Endodermal cell (in vitro differentiated cells): ENCODE measurements at places on chromosomes 2 and 18.

DNA sequence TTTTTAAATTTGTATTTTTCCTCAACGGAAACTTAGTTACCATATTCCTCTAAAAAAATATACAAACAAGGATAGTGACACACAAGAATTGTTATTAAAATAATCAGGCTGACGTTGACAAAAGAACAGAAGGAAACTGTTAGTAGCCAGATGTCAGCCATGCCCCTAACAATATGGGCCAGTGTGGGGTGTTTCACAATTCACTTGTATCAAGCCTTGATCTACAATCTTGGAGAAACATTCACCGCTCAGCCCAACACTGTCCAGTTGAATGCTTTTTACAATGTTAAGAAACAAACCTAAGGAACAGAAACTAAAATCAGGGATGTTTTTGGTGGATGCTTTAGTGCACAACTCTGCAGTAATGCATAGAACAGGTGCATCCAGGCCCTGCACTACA, 44.6 kb downstream of the TMEFF2 start:
- no peak for DNase-seq

DNA sequence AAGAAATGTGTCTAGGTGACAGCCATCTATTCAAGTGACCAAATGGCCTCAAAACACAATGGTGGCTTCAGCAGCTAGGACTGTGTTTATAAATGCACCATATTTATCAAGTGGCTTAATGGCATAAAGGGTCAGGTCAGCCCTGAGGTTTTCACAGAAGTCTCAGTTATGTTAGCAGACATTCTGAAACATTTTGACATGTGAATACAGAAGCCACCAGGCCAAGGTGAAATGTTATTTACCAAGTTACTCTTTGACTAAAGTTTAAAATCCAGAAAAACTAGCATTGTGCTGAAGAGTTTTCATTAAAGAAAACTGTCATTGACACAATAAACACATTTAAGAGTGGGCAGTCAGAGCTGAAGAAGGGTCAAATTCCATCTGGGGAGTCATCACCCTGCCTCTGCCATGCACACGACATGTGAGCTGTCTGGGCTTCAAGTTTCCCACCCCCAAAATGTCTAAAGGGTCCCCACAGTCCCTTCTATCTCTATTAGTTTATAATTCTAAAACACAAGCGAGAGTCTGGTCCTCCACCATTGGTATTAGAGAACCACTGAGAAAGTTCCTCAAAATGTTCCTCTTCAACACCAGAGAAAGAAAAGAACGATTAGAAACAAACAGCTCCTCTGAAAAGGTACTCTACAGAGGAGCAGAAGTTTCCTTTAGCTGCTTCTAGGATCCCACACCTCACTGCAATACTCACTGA, 77.5 kb upstream of the FZD5 start:
- no peak for DNase-seq

DNA sequence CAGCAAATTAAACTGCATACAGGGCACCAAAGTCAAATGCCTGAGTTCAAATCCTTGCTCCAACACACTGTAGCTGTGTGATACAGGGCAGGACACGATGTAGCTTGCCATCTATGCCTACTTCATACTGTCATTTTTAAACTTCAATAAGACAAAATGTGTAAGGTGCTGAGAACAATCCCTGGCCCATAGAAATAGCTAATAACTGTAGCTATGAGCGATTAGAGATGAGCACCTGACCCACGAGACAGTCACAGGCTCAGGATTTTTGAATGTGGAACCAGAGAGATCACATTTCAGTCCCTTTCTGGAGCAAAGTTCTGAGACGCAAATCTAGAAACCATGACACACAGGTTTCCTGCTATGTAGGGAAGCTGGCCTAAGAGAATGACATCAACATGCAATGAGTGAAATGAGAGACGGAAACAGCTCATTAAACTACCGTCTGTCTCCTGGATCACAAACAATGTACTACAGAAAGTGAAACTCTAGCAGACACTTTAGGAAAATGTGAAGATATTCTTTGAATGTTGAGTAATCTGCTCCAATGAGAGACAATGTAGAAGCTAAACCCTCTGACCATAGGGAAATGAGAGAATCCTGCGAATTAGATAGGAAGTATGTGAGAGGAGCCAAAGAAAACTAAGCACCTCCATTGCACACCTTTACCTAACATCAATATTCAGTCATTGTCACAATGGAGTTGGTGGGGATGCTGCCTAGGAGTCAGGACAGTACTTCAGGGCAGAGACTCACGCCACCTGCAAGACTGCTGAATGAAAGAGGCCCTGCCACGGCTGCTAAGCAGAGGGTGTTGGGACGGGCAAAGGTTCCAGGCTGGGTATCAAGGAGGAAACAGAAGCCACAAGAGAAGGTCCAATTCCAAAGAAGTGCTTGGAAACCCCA, 25.5 kb downstream of the B4GALT6 start:
- DNase-seq, result no peak

GRCh38 chr18:49894517-49895226, 81.3 kb upstream of the ACAA2 start:
- peak; percentile 51 for DNase-seq
